HuH-7.5 (cell line): ENCODE measurements at places on chromosomes 5 and 9.

DNA sequence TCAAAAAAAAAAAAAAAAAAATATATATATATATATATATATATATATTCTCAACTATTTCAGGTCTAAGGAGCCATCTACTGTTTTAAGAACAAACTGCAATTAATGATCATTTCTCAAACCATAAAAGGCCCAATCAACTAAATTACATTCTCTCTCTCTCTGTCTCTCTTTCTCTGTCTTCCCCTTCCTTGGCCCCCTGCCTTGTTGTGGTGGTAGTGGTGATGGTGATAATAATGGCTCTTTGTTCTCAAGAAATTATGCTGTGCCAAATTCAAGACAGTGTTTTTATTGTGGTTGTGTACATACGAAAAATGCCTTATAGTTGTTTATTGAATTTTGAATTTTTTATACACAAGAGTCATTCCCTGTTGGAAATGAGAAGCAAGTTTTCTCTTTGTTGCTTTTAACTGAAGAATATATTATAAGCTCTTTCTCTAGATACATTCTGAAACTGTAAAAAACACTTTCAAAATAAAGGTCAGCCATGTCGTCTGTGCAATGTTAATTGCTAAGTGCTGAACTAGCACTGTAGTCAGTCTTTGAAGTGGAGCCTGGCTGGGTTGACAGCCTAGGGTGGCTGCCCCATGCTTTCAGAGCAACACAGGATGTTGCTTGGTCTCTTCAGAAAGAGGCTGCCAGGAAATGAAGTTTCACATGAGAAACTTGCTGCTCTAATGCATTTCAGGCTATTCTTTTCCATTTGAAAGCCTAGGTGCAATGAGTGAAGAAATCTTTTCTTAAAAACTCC, 96.0 kb downstream of the HINT1 start:
- DNase-seq, result no peak

DNA sequence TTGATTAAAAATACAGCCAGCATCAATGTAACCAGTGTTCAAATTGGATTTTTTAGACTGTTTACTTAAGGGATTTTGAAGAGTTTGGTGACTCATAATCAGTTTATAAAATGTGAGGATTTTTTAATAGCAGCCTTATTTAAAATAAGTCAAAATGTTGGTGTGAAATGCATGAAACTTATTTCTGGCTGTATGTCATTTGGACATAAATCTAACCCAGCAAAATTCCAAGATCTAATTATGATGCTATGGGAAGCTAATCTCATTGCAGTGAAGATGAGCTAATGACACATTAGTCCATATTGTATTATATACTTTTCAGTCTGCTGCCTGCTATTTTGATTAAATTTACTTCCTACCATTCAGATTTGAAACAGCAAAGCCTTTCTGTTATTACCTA, 140.3 kb downstream of the AOPEP start:
- DNase-seq, result no peak

GRCh38 chr5:180135128-180135955, 63.8 kb upstream of the RNF130 start:
- DNase-seq, result no peak

DNA sequence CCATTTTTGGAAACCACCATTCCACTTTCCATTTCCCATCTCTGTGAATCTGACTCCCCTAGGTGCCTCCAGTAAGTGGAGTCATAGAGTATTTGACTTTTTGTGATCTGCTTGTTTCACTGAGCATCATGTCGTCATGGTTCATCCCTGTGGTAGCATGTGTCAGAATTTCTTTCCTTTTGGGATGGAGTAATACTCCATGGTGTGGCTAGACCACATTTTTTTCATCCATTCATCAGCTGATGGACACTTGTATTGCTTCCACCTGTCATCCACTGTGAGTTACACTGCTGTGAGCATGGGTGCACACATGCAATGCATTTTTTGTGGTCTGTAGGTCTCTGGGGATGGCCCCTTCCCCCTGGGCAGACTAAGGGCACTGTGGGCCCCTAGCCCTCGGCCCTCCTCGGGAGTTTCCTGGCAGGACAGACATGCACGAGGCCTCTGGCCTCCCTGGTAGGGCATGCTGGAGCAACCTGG, 115.9 kb downstream of the GADD45G start:
- no peak for DNase-seq

- DNase-seq, result no peak
Observed at GRCh38 chr9:114263853-114264510, 58.9 kb upstream of the ORM1 start.

DNA sequence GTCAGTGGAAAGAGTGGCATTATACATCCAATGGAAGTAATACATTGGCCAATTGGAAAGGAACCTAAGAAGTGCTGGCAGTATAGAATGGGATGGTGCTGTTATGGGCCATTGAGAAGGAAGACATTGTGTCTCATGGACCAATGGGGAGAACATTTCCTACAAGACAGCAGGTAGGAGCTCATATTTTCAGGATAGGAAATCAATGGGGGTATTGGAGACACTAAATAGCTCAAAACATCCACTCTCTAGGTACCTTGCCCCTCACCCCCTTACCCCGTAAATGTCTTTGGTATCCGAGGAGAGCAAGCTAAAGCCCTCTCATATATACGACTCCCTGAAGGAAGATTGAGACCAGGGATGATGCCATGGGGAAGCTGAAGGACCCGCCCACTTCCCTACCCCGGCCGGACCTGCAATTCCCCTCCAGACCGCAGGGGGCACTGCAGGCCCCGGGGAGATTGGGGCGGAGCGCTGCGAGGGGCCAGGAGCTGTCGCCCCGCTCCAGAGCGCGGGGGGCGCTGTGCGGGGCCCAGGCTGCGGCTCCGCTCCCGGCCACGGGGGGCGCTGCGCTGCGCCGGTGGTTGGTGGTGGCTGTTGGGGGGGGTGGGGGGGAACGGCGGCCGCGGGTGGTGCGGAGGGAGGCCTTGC, at the start of gene KDM3B:
Gene KDM3B (plus strand): TSS at position 615 of the 651 bp plus-strand sequence. CDS start 111 bp downstream, outside the sequence.
- DNase-seq, result peak; percentile 82

- no peak for DNase-seq
Observed at GRCh38 chr9:126673689-126674364, 60.1 kb downstream of the LMX1B start.

DNA sequence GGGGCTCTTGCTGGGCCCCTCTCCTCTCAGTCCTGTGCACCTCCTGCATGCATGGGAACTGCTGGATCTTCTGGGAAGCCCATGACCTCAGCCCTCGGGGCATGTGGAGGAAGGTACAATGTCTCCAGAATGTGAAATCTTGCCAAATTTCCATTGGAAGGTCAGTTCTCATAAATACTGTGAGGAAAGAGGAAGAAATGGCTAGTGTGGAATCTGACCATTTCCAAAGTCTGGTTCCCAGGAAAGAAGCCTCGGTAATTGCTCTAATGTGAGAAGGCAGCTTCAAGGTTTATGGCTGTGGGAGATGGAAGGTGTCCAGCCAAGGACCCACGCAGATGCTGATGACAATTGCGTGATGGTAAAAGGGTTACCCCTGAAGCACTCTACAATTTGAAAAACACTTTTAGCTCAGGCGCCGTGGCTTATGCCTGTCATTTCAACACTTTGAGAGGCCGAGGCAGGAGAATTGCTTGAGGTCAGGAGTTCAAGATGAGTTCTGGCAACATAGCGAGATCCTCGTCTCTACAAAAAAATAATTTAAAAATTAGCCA, 8.1 kb upstream of the IL17B start:
- no peak for DNase-seq

DNA sequence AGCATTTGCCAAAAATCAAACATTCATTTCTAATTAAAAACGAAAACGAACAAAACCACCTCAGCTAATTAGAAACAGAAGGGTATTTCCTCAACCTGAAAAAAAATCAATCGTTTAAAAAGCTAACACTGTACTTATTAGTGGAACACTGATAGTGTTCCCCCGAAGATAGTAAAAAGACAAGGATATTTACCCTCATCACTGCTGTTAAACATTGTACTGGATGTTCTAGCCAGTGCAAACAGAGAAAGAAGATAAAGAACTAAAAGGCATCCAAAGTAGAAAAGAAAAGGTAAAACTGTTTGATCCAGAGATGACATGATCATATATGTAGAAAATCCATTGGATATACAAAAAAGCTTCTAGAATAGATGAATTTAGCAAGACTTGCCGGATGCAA, 508.3 kb downstream of the DMRTA1 start:
- DNase-seq, result no peak
